Left kidney (tissue), 8 donors: ENCODE measurements at places on chromosomes 16 and 17. TPM values are rescaled to one million over a fixed set of nuclear protein-coding genes. Genes with fewer than 3 reads are reported as not detected.
A peak's percentile ranks its signal among the peaks of the same experiment; 100 is the strongest.

DNA sequence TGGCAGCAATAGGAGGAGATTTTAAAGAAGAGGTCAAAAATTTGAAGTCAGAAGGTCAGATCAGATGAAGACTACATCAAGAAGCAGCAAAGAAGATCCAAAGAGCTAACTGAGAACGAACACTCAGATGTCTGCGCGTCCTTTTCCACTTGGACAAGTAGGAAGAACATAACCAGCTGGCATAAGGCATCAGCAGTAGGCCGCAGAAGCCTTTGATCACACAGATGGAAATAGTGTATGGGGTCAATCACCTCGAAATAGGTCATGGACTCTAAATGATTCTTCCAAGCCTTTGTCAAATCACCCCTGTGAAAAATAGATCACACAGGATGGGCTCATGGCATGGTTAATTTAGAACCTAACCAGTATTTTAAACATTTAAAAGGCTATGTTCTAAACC lies 56.4 kb upstream of the TOM1L1 start:
- DNase-seq: no peak

- no peak for DNase-seq
Observed at GRCh38 chr17:39114723-39115122, 36.7 kb downstream of the PLXDC1 start.

DNA sequence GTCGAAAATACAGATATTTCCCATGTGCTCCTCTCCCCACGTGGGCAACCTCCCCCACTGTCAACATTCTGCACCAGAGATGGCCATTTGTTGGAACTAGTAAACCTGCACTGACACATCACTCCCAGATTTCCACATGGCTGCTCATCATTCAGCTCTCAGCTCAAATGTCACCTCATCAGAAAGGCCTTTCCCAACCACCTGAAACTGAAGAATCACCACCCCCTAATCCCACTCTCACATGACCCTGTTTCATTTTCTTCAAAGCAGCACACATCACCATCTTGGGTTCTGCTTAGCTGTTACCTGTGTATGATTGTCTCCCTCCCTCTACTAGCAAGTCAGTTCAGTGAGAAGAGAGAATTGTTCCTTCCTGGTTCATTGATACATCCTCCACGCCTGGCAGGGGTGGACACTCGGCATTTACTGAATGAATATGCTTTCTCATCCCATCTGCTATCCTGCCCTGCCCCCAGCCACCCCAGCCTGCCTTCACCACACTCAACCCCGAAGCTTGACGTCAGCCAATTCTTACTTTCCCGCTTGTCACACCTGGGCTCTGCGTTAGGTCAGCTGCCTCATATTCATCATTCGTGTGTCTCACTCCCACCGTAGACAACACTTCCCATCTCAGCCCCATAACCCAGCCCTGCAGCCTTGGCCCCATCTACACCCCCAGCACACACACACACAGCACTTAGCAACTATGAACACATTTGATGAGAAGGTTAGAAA lies 1.5 kb downstream of the C17orf114 start:
- DNase-seq: no peak

DNA sequence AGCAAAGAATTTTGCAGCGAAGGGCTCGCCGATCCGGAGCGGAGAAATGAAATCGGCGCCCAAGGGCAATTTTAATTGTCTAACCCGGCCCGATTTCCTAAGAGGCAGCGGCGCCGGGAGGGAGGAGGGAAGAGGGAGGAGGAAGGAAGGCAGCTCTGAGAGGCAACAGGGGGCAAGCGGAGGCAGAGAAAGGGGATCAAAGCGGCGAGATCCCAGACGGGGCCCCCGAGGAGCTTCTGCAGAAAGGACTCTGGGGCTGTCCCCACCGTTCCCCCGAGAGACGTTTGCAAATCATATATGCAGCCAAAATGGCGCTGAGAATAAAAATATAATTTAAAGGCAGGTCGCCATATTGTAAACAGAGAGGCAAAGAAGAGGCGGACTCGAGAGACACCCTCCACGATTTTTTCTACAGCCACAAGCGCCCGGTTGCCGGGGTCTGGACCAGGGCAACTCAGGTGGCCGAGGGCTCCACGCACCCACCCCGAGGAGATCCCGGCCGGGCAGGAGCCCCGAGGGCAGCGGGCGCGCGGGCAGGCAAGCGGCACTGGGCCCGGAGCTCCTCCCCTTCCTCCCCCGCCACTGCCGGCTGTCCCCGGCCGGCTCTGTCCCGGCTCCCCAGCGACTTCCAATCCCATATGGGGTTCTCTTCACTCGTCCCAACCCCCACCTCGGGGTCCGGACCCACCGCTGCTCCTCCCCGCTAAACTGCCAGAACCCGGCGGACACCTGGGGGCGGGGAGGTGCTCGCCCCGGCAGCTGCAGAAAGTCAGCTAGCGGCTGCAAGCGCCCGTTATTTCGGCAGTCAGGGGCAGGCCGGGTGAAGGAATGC lies 1.9 kb downstream of the PHF12 start:
- DNase-seq: peak; percentile 56

DNA sequence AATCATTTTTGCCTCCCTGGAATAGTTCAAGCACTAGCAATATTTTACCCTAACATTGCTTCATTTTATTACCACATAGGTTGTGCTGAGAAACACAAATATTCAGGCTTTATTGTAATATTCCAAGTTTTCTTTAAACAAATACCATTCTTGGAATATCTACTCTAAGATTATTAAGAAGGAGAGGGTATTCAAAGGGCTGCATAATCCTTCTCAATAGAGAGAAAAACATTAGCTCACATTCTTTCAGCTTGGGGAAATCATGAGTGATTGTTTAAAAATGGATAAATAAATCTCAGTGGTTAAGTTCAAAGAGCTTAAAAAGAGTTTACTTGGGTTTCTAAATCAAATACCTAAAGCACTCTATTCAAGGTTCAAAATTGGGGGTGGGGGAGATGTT lies 111.9 kb upstream of the CORO6 start:
- no peak for DNase-seq

GRCh38 chr17:75722542-75723095 lies 1.4 kb downstream of the ITGB4 start:
- DNase-seq: no peak

DNA sequence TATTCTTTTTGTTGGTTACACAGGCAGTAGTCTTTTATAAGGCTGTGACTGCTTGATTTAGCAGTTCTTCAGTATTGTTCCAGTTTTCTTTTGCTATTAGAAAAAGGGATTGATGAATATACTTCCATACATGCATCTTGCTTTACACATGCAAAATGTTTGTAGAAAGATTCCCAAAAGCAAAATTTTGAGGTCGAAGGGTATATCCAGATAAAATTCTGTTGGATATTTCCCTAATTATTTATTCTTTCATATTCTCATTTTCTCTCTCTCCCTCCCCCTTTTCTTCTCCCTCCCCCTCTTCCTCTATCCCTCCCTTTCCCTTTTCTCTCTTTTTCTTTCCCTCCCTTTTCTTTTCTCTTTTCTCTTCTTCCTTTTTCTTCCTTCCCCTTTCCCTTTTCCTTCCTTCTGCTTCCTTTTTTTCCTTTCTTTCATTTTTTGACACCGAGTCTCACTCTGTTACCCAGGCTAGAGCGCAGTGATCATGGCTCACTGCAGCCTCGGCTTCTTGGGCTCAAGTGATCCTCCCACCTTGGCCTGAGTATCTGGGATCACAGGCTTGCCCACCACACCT lies 46.9 kb upstream of the ADCY7 start:
- DNase-seq: no peak

DNA sequence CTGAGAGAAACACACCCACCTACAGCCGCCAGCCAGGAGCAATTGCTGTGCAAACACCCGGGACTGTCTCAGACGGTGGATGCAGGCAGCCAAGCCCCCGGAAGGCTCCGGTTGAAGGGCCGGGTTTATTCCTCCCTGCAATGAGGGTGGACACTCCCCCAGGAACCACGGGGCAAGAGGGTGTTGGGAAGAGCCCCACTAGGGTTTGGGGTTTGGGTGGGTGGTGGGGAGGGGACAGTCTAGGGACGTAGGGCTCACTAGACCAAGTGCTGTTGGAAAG lies 19.2 kb downstream of the JPH3 start:
- DNase-seq: no peak

DNA sequence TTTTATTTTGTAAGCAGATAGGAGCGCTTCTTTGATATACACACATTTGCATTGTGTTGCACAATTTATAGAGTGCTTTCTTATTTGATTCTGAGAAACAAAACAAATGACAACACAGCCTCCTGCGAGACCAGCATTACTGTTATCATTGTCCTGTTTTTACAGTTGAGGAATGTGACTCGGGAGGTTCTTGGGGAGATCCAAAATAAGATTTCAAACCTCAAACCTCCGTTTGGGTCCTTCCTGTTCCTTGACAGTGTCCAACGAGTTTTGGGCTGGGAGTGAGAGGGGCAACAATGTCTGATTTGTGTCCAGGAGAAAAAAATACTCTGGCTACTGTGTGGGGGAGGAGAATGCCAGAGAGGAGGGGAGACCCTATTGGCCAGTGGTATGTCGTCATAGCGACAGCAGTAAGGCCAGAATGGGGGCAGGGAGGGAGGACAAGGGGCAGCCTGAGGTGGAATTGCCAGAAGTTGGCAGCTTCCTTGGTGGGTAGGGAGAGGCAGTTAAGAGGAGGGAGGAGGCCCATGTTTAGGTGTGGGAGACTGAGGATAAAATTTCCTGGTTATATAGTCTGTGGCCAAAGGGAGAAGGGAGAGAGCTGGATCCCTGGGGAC lies 45.5 kb downstream of the TMEM132E start:
- no peak for DNase-seq

The G6PC1 gene
- 5.6 TPM for polyA plus RNA-seq

The TM4SF5 gene
- 1.1 TPM for polyA plus RNA-seq

The CRISPLD2 gene
- 6.1 TPM for polyA plus RNA-seq

The SLC38A8 gene
- not detected for polyA plus RNA-seq

The TXNDC11 gene
- polyA plus RNA-seq: 38.3 TPM
